ENCODE measurements at places on chromosomes 1 and 21.

DNA sequence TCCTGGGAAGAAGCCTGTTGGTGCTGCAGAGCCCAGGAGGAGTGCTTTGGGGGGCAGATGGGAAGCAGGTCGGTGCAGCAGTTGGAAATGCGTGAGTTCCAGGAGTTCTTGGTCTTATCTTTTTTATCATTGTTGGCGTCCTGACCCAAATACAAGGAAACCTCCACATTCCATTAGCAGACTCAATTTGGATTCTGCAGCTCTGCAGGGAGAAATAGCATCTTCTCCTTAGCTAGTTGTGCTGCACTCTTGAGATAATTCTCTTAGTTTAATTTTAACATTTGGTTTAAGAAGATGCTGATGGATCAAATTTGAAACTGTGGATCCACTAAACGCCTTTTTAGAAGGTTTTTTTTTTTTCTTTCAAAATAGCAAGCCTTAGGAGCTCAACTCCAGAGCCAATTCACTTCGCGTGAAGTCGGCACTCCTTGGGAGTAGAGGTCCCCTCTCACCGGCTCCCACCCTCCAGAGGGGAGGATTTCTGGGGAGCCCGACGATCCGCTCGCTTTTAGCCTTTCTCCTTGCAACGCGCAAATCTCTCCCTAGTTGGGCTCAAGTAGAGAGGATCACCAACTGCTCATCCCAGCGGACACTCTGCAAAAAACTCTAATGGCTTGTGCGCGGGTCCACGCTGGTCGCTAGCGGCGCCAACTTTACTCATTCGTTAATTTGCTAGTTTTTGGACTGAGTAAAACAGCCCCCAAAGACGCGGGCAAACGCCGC lies 1.3 kb downstream of the PLD5 start:
- DNase-seq = no peak

DNA sequence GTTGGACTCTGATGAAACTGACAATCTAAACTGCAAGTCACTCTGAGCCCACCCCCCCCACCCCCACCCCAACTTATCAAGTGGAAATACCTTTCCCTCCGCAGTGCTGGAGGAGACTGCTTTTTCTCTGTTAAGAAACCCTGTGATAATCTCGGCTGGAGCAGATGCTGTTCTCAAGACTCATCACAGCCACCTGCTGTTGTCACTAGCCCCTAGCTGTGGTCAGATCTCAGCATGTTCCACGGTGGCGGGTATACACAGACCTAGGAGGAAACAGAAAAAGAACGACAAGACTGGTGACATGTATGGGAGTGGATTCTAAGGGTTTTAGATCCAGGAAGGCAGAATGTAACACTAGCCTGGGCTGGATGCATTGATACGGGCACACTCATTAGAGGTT lies 2.3 kb downstream of the ACTL8 start:
- no peak for DNase-seq

GRCh38 chr1:200917291-200917817 lies 22.7 kb downstream of the INAVA start:
- no peak for DNase-seq

- no peak for DNase-seq
These were observed 76.8 kb downstream of the PLA2G4A start for GRCh38 chr1:186905561-186905960.

DNA sequence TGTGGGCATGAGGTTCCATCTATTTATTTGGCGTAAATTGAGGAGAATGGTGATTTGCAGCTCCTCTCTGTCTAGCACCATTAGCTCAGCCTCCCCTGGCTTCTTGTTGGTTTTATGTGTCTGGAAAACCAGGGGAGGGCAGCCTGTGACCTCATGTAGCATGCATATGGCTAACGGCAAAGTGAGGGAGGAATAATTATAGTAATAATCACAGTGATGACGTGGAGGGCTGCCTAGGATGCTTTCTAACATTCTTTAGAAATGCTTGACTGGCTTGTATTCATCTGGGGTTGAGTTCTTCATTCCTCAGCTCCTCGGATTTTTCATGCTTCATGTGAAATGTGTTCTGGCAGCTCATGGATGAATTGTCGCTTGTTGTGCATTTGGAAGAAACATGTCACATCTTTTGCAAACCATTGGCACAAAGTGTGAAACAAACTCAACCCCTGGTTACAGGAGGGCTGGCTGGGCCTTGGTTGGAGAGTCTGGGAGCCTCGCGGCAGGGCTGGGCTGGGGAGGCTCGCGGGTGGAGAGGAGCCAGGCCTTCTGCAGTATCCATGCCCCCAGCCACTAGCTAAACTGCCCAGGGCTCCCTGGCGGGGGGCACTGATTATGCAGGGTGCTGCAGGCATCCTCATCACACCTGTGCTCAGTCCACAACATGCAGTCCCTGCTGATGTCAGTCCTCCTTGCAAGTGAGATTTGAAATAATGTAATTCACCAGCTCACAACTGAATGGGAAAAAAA lies 149.6 kb downstream of the DISC1 start:
- no peak for DNase-seq

GRCh38 chr1:178651742-178652141 lies 73.3 kb upstream of the RALGPS2 start:
- no peak for DNase-seq

- no peak for DNase-seq
These were observed 41.6 kb upstream of the WNT4 start for GRCh38 chr1:22184454-22184853.

DNA sequence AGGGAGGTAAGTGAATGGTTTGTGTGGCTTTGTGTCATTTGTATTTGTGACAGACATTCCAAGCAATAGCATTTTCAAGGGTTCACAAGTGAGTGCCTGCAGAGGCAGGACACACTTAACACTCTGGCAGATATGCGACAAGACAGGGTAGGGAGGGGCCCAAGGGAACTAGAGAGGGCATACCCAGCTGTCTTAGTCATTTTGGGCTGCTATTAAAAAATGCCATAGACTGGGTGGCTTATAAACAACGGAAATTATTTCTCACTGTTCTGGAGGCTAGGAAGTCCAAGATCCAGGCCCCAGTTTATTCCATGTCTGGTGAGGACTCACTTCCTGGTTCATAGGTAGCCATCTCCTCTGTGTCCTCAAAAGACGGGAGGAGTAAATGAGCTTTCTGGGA lies 137.4 kb downstream of the FGGY start:
- no peak for DNase-seq

DNA sequence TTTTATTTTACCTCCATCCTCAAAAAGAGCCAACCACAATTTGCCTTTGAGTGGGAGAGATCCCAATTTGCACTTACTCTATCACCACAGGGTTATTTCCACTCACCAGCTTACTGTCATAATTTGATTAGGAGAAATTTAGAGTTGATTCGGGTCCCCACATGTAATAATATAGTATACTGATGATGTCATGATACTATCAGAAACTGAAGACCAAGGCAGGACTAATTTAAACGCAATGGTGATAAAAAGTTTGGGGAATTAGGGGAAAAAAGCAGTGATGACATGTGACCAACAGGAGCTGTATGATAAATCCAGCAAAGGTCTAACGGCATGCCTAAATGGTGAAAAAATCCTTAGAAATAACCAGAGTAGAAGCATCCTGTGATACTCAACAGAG lies 54.4 kb downstream of the TRIM33 start:
- no peak for DNase-seq

DNA sequence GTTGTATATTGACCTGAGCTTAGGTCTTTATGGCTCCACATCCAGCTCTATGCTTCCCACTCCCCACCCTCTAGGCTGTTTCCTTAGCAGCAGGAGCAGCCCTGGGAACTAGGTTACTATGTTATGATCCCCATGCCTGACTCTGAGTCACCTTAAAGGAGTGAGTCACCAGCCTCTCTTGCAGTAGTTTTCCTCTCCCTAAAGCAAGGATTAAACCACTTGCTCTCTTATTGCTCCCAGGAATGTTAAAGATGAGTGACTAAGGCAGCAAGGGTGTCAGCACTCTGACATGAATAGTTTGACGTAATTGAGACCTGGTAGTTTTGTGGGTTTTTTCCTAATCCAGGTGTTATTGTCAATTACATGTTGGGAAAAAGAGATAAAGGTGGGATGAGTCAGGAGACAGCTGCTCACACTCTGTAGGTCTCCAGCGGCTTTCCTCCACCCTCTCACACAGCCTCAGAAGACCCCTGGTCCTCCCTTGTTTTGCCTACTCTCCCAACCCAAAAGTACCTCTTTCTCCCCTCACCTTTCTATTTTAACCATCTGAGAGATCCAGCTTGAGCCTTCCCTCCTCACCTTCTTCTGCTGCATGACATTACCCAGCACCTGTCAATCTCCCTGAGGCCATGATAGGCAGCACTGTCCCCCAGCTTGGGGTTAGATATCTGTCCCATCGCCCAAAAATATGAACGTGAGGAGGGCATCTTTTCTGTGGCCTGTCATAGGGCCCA lies 369.1 kb upstream of the VAMP3 start:
- no peak for DNase-seq

- DNase-seq = no peak
These were observed at the start of gene GBP1 for GRCh38 chr1:89065079-89065868. Gene GBP1 (minus strand): TSS chr1:89065208. CDS start chr1:89063234, 1,974 bp downstream.
